ENCODE measurements at places on chromosomes 5 and 9. TPM values are rescaled to one million over a fixed set of nuclear protein-coding genes. Genes with fewer than 3 reads are reported as not detected.

GRCh38 chr5:20033881-20034280, 45.9 kb upstream of the CDH18 start:
- no peak for DNase-seq

- DNase-seq: no peak
Measured at GRCh38 chr5:181168595-181169118, 21.3 kb downstream of the OR2V2 start.

DNA sequence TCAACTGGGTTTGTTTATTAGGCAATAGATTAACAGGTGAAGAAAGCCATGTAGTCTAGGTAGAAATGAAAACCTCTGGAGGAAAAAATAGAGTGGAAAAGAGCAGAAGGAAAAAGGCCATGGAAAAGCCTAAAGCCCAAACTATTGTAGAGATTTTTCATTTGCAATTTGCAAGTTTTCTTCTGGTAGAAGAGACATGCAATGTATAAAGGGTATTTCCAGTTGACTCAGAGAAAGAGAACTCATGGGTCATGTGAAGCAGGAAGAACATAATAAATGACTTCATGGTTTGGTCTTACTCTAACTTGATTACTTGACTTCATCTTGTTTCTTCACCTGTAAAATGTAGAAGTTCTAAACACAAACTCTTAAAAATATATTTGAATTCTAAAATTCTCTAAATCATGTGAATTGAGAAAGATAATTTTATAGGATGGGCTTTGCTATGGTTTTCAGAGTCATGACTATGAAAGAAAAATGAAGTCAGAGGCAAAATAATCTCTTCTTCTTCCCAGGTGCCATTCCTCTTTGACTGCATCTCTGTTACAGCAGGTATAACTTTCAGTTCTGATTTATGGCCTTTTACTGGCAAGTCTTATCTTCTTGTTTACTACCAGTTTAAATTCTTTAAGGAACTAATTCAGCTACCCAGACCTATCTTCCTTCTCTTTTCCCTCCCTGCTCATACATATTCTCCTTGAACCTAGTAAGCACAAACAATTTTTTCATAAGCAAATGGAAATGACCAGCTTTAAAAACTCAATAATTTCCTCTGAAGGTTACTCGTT, 47.7 kb upstream of the TMC1 start:
- no peak for DNase-seq

DNA sequence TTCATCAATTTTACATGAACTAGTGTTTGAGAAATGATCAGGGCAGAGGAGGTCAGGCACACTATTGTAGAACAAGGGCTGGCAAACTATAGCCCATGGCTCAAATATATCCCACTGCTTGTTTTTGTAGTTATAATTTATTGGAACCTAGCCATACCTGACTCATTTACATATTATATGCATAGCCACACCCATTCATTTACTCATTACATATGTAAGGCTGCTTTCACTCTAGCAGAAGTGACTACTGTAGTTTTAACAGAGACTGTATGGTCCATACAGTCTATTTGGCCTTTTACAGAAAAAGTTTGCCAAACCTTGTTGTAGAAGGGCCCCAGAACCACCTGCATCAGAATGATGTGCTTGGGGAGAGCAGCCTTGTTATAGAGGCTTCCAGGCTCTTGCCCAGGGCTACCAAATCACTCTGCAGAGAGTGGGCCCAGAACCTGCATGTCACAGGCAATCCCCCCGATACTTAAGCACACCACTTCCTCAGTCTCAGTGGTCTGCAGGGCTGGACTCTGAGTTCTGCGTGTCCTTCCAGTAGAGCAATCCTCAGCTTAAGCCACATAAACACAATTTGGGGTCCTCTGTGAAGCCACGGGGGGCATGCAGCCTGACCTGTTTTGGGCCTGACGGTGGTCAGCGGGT, 6.7 kb downstream of the ANKS6 start:
- no peak for DNase-seq

- DNase-seq: peak; percentile 49
Measured at GRCh38 chr9:114524247-114524681, 19.0 kb upstream of the WHRN start.

DNA sequence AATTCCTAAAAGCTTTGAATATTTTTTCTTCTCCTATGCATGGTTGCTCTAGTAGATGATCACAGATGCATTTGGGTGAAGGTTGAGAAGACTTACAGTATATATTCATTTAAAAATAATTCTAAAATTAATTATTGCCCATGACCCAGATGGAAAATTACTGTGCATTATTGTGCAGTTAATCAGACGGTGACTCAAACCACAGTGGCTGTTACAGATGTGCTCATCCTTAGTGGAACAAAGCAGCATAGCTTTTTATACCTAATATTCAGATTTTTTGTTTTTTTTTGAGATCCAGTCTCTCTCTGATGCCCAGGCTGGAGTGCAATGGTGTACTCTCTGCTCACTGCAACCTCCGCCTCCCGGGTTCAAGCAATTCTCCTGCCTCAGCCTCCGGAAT, 10.7 kb downstream of the OR2V1 start:
- no peak for DNase-seq

GRCh38 chr5:94692581-94692980, 74.1 kb downstream of the SLF1 start:
- no peak for DNase-seq

DNA sequence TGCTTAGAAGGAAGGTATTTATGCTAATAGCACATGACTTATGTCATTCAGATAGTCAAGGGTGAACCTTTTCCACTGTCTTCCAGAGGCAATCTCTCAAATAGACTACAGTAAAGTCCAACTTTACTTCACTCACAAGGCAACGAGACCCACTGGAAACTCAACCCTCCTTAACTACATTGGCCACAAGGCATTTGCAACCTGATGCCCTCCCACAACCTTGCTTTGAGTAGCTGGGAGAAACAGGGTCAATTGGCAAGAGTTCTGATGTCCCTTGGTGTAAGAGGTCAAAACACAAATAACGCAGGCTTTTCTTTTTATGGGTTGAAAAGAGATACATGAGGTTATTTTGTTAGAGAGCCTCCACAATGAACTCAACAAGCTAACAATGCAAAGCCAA, 6.1 kb downstream of the GAS1 start:
- no peak for DNase-seq

DNA sequence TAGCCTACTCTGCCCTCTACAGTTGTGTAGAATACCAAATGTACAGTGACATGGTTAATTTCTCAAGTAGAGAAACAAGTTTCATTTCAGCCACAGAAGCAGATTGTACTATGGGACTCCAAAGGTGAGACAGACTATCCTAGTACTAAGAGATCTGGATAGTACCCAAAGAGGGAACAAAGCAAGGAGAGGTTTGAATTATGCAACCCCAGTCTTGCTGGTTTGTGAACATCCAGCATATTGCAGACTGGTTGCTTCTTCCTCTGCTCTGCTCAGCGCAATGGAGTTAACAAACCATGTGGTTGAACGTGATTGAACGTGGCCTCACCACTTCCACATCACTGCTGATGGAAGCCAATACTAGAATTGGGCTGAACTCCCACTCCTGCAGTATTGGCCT, 43.3 kb upstream of the ALDOB start:
- no peak for DNase-seq

- no peak for DNase-seq
Measured at GRCh38 chr5:39236718-39237117, 17.4 kb upstream of the FYB1 start.

Gene STK32A
- 0.27 TPM for polyA plus RNA-seq

Gene PITX1
- 17.8 TPM for polyA plus RNA-seq

Gene ENHO
- polyA plus RNA-seq: 3.4 TPM

All from forelimb muscle (tissue), 1 donor.